ENCODE measurements at places on chromosomes 5 and 9.

- no peak for DNase-seq
These were observed 49.4 kb upstream of the SPATA31C2 start for GRCh38 chr9:88187631-88188030.

- DNase-seq: no peak
These were observed 14.9 kb upstream of the C5orf63 start for GRCh38 chr5:127088251-127088650.

- no peak for DNase-seq
These were observed 68.8 kb upstream of the FCN2 start for GRCh38 chr9:134811673-134812342.

- DNase-seq: no peak
These were observed 228.7 kb downstream of the SLIT3 start for GRCh38 chr5:169072233-169072632.

- DNase-seq: no peak
These were observed at the start of gene SLC35D2 for GRCh38 chr9:96383165-96383942. SLC35D2 (minus strand) TSS chr9:96383711; CDS start chr9:96383634, 77 bp downstream.
